Lower lobe of right lung (tissue), 2 donors: ENCODE measurements at places on chromosomes 6 and 20. TPM values are rescaled to one million over a fixed set of nuclear protein-coding genes. Genes with fewer than 3 reads are reported as not detected.

DNA sequence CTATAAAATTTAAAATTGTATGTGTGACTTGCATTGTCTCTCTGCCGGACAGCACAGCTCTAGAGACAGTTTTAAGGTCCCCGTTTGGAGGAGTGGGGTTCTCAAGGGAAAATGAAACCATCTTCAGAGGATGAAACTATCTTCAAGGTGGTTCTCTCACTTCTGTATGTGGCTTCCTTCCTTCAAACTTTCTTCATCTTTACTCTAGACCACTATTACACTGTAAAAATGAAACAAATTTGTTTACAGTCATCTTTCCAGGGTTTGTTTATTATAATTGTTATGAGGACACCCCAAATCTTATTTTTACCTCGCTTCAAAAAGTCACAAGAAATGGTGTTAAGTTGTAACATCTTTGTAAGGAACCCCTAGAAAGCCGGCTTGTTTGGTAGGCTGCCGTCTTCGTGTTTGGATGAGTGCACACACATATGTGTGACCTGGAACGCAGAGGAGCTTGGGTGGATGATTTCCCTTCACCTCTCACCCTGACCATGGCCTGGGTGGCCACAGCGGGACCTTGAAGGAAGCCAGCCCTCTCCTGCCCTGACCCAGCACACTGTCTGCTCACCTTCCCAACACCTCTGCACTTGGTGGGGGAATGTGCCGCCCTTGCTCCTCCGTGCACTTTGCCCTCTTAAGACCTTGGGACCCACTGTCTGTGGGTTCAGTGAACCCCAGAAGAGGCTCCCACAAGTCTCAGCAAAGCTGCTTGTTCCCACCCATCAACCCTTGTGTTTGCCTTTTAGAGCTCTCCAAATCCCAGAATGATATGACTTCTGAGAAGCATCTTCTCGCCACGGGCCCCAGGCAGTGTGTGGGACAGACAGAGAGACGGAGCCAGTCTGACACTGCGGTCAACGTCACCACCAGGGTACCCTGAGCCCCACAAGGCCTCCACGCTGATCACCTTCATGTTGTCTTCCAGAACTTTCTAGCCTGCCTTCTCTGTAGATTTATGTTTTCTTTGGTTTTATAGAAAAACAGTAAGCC, 67.8 kb downstream of the SYTL3 start:
- DNase-seq: no peak

DNA sequence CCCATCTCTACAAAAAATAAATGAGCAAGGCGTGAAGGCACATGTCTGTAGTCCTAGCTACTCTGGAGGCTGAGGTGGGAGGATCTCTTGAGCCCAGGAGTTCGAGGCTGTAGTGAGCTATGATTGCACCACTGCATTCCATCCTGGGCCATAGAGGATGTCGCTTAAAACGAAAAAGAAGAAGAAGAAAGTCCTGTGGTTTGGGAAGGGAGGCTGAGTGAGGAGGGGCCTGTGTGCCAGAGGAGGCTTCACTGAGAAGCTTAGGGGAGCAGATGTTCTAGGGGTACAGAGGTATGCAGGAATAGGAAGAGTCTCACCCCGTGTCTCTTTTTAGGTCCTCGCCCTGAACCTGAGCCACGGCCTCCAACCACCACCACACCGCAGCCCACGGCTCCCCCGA, 4.2 kb downstream of the MMP9 start:
- DNase-seq: no peak

DNA sequence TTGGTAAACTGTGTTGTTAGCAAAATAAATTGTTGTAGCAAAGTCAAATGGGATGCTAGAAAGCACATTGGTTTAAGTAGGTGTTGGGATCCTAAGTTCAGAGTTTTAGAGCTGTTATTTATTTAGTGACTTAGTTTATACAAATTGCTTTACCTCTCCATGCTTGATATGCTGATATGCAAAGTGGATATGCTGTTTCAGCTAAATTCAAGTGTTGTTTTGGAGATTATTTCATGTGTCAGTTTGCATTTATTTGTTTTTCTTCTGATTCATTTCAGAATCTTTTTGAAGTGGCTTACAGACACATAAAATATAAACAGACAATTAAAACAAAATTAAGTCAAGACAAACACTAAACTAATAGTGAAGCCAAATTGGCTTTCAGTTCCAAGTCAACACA, 203.5 kb downstream of the ADGRB3 start:
- no peak for DNase-seq

DNA sequence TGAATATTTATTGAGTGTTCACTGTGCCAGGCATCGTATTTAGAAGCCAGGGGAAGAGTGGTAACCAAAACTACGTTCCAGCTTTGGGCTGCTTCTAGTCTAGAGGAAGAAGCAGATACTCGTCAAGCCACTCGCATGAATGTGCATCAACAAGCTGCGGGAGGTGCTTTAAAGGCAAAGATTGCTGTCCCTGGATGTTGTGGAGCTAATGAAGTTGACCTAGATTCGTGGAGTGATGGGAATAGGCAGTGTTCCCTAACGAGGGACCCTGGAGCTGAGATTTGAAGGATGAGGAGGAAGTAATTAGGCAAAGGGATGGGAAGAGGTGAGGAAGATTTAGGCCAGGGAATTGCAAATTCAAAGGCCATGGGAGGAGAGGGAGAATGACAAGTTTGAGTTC, 118.9 kb downstream of the TMEM170B start:
- DNase-seq: no peak

GRCh38 chr6:110509617-110510241, 33.3 kb upstream of the SLC22A16 start:
- DNase-seq: no peak

DNA sequence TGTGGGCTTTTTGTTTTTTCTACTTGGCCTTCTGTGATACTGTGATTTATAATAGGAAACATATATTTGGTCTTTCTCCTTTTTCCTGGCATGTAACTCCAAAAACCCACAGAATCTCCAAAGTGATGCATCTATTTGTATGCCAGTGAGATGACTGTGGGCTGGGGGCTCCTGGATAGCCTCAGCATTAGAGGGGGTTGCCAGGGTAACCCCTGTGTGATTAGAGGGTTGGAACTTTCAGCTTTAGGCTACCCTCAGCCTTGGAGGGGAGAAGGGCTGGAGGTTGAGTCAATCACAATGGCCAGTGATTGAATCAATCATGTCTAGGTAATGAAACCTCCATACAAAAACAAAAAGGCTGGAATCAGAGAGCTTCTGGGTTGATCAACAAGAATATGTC, 10.6 kb upstream of the SFT2D1 start:
- DNase-seq: no peak

DNA sequence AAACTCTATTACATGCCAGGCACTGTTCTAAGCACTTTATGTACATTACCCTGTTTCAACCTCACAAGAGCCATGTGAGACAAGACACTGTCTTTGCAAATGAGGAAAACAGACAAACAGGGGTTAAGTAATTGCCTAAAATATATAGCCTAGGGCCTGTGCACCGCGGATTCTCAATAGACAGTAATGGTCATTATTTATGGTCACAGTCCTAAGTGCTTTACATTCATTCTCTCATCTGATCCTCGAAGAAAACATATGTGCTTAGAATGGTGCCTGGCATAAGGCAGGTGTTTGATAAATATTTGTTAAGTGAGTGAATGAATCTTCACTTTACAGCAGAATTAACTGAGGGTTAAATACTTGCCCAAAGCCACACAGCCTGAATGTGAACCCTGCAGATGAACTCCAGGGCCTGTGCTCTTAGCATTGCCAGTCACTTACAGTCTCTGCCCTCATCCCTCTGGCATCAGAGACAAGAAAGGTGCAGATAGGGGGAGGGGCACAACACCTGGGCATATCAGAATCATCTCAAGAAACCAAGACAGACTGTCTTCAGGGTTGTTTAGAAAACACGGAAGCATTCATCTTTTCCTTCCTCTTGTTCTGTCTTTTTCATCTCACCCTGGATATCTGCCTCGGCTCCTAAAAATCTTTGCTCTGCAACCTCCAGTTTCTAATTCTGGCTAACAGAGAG, 92.8 kb upstream of the SASH1 start:
- DNase-seq: no peak

GRCh38 chr6:152124429-152125074, 317.1 kb downstream of the ESR1 start:
- no peak for DNase-seq

DNA sequence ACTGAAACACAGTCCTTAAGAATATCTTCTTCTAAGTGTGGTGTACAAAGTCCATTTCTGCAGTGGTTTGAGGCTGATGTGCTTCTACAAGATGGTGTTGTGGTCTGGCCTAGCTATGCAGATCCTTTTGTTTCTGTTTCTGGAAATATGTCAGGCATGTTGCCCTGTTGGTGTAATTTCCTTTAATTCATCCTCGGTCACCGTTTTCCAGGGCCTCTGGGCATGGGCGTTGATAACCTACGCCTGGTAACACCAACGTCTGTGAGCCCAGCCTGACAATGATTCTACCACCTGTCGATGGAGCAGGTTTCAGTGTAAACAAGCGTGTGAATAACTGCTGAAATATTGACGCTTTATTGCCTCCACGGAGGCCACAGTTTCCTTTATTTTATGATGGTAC, 33.3 kb upstream of the AFDN start:
- no peak for DNase-seq

- no peak for DNase-seq
These were observed 130.5 kb downstream of the HFE start for GRCh38 chr6:26217714-26218075.

- DNase-seq: peak; percentile 74
These were observed 392.7 kb upstream of the MAN1A1 start for GRCh38 chr6:119742188-119742803.

DNA sequence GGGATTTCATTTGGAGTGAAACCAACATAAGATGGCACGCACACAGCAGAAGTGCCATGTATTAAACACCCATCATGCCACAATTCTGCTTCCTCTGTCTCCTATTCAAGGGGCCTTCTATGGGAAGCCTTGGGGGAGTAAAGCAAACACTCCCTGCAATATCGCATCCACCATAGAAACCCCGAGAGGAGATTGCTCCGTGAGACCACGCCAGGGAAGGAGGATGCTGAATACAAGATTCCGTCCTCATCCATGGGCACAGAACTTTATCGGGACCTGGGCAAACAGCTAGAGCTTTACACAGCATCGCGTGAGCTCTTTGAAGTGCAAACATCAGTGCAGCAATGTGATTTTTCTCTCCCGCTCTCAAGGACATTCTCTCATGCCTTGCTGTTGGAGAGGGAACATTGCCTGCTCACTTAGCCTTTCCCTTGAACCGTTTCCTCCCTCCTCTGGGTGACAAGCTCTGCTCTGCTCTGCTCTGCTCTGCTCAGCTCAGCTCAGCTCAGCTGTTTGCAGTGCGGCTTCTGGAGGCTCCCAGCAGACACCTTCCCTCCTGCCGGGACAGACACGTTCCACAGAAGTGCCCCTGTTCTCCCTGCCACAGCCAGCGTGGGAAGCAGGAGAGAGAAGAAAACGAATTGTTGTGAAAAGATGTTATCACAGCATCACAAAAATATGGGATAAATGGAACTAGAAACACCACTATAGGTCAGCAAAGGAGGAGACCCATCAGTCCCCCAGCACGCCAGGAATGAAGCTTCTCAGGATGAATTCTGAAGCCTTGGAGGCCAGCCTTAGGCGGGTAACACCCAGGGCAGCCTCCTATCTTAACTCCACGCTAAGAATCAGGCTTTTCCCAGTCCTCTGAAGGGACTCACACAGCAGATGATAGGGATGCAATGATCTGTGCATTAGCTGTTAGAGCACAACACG, 48.2 kb downstream of the RNASET2 start:
- DNase-seq: no peak

DNA sequence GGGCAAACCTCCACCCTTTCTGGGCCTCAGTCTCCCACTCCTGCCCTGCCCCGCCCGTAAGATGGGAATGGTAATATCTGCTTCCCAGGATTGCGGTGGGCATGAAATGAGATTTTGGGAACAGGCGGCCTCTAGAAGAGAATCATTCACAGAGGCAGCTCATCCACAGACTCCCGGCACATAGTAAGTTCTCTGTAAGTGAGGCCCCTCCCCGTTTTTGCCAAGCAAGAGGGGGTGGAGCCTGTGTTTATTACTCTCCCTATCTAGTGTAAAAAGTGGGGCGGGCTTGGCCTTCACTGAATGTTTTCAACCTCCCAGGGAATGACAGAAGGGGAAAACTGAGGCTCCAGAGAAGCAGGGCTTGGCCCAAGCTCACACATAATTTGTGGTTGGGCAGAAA, 20.0 kb downstream of the SUN5 start:
- no peak for DNase-seq

DNA sequence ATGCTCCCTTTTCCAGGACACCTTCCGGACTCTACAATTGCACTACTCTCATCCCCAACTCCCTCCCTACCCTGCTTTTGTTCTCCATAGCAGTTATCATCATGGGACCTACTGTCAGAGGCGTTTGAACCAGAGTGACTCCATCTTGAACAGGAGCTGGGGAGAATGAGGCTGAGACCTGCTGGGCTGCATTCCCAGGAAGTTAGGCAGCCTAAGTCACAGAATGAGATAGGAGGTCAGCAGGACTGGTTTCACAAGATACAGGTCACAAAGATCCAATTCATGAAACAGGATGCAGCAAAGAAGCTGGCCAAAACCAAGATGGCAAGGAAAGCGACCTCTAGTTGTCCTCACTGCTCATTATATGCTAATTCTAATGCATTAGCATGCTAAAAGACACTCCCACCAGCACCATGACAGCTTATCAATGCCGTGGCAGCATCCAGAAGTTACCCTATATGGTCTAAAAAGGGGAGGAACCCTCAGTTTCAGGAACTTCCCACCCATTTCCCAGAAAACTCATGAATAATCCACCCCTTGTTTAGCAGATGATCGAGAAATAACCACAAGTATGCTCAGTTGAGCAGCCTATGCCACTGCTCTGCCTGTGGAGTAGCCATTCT, 15.6 kb downstream of the SLC13A3 start:
- no peak for DNase-seq

GRCh38 chr6:90319044-90319443, 22.4 kb upstream of the BACH2 start:
- no peak for DNase-seq

DNA sequence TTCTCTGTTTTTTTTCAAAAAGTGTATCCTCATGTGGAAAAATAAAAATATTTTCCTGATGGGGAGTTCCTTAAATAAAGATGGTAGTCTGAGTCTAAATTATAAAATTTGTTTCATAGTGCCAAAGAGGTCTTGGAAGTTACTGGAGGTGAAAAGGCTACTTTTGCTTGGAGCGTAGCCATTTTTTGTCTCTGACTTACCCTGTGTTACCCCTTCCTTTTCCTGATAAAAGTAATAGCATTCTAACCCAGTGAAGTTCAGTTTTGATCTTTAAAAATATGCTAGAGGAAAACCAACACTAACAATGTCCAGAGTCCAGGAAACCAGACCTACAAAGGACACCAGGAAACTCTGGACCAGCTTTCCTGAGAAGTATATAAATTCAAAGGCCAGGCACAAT, 112.2 kb upstream of the FOXO3 start:
- no peak for DNase-seq

Gene DEFB126
- not detected for total RNA-seq

Gene CTCFL
- total RNA-seq: not detected

Gene KCNK5
- 10.9 TPM for total RNA-seq

Gene DDR1
- total RNA-seq: 80.9 TPM

Gene GPLD1
- 3.6 TPM for total RNA-seq

Gene SLC17A2
- total RNA-seq: not detected

Gene CYP24A1
- 0.21 TPM for total RNA-seq

Gene TENT5A
- total RNA-seq: 26.6 TPM

Gene SPATS1
- 1.8 TPM for total RNA-seq

Gene LY6G6D
- total RNA-seq: not detected
